A549 treated with CORT108297 at 1 μM for 4 hours (cell line): ENCODE measurements at places on chromosomes 1 and 21. TPM values are rescaled to one million over a fixed set of nuclear protein-coding genes. Genes with fewer than 3 reads are reported as not detected.

SOAT1 gene
- total RNA-seq: 21.9 to 30.2 TPM (median 28.0 TPM) in 5 replicates

IL10 gene
- not detected in 5 replicates for total RNA-seq

SH2D5 gene
- 12.7 to 18.8 TPM (median 17.1 TPM) in 5 replicates for total RNA-seq

ZNF683 gene
- total RNA-seq: not detected in 5 replicates

NID1 gene
- total RNA-seq: 4.8 to 9.3 TPM (median 7.6 TPM) in 5 replicates

PCBP3 gene
- 0.92 to 1.5 TPM (median 1.2 TPM) in 5 replicates for total RNA-seq

SZT2 gene
- total RNA-seq: 5.5 to 8.7 TPM (median 8.3 TPM) in 5 replicates

PADI3 gene
- total RNA-seq: 1.1 to 1.7 TPM (median 1.5 TPM) in 5 replicates

VWA5B1 gene
- not detected in 5 replicates for total RNA-seq

KRTAP7-1 gene
- total RNA-seq: not detected in 5 replicates

PEAR1 gene
- total RNA-seq: 7.8 to 11.1 TPM (median 9.9 TPM) in 5 replicates

GJA5 gene
- total RNA-seq: 0.03 TPM in 1 of 5 replicates, not detected in the others

TARBP1 gene
- 12.2 to 15.7 TPM (median 12.7 TPM) in 5 replicates for total RNA-seq

CFHR5 gene
- total RNA-seq: not detected in 5 replicates

OR2T2 gene
- not detected in 5 replicates for total RNA-seq

RRP1 gene
- 32.4 to 38.4 TPM (median 35.0 TPM) in 5 replicates for total RNA-seq

UBE2U gene
- not detected in 5 replicates for total RNA-seq

PALMD gene
- total RNA-seq: 0.25 to 0.46 TPM (median 0.43 TPM) in 5 replicates

CAPN9 gene
- not detected in 5 replicates for total RNA-seq

AQP10 gene
- not detected in 5 replicates for total RNA-seq

NR0B2 gene
- total RNA-seq: 0.07 TPM in 1 of 5 replicates, not detected in the others

OR14K1 gene
- total RNA-seq: not detected in 5 replicates

TEX35 gene
- total RNA-seq: 0.06 to 0.08 TPM in 2 of 5 replicates, not detected in the others

PAQR7 gene
- 3.7 to 5.3 TPM (median 4.7 TPM) in 5 replicates for total RNA-seq

PDC gene
- total RNA-seq: not detected in 5 replicates

PCP4L1 gene
- total RNA-seq: 0.06 to 0.13 TPM (median 0.07 TPM) in 4 of 5 replicates, not detected in the other

LDLRAD1 gene
- total RNA-seq: not detected in 5 replicates

SPATA17 gene
- 2.0 to 2.8 TPM (median 2.7 TPM) in 5 replicates for total RNA-seq

IFNGR2 gene
- 49.1 to 55.8 TPM (median 55.0 TPM) in 5 replicates for total RNA-seq

KRTAP12-2 gene
- total RNA-seq: not detected in 5 replicates

TAGLN2 gene
- total RNA-seq: 1,030 to 1,080 TPM (median 1,063 TPM) in 5 replicates

DLGAP3 gene
- total RNA-seq: 0.24 to 0.42 TPM (median 0.35 TPM) in 5 replicates

SPATA21 gene
- total RNA-seq: 0.03 to 0.11 TPM (median 0.05 TPM) in 5 replicates

SLC1A7 gene
- 0.05 TPM in 1 of 5 replicates, not detected in the others for total RNA-seq

TRIM58 gene
- not detected in 5 replicates for total RNA-seq

NDUFS5 gene
- 392 to 553 TPM (median 430 TPM) in 5 replicates for total RNA-seq

PDPN gene
- total RNA-seq: not detected in 5 replicates

PGLYRP3 gene
- total RNA-seq: not detected in 5 replicates

MAP3K7CL gene
- 1.5 to 2.2 TPM (median 1.8 TPM) in 5 replicates for total RNA-seq

ZSCAN20 gene
- 1.7 to 2.3 TPM (median 1.9 TPM) in 5 replicates for total RNA-seq

LSM10 gene
- total RNA-seq: 38.7 to 50.3 TPM (median 46.8 TPM) in 5 replicates

MRAP gene
- not detected in 5 replicates for total RNA-seq

PLA2G2F gene
- total RNA-seq: not detected in 5 replicates

TMCO2 gene
- not detected in 5 replicates for total RNA-seq

NIPAL3 gene
- 6.2 to 8.9 TPM (median 6.8 TPM) in 5 replicates for total RNA-seq

SPRR2A gene
- not detected in 5 replicates for total RNA-seq

RGS1 gene
- total RNA-seq: not detected in 5 replicates

GBP7 gene
- not detected in 5 replicates for total RNA-seq

ZNF593OS gene
- 0.09 to 0.47 TPM in 2 of 5 replicates, not detected in the others for total RNA-seq

SIPA1L2 gene
- total RNA-seq: 7.1 to 8.3 TPM (median 7.9 TPM) in 5 replicates

TP73 gene
- total RNA-seq: 0.31 to 0.65 TPM (median 0.55 TPM) in 5 replicates

CLIC6 gene
- 0.03 to 0.07 TPM (median 0.05 TPM) in 5 replicates for total RNA-seq

MOB3C gene
- 3.4 to 4.1 TPM (median 3.6 TPM) in 5 replicates for total RNA-seq

HSPB7 gene
- total RNA-seq: 0.07 TPM in 1 of 5 replicates, not detected in the others

GPR25 gene
- total RNA-seq: not detected in 5 replicates

HSD3B1 gene
- not detected in 5 replicates for total RNA-seq

KIF26B gene
- total RNA-seq: 0.05 to 0.07 TPM (median 0.06 TPM) in 5 replicates

KMO gene
- total RNA-seq: 0.74 to 1.6 TPM (median 1.4 TPM) in 5 replicates
